ENCODE measurements at places on chromosomes 3 and 15. TPM values are rescaled to one million over a fixed set of nuclear protein-coding genes. Genes with fewer than 3 reads are reported as not detected.

CCDC13 gene
- polyA plus RNA-seq: 3.9 TPM

TEX9 gene
- polyA plus RNA-seq: 32.5 TPM

SERINC4 gene
- polyA plus RNA-seq: 0.47 TPM

ASB14 gene
- 1.6 TPM for polyA plus RNA-seq

NPAP1 gene
- 0.20 TPM for polyA plus RNA-seq

TIMP4 gene
- 0.86 TPM for polyA plus RNA-seq

PLA2G4B gene
- 16.4 TPM for polyA plus RNA-seq

P2RY14 gene
- polyA plus RNA-seq: 0.62 TPM

SOX14 gene
- not detected for polyA plus RNA-seq

GOLGA8S gene
- 1.6 TPM for polyA plus RNA-seq

SERPINI2 gene
- polyA plus RNA-seq: 2.9 TPM

Measured in renal pelvis (tissue), 12 donors.